Effector memory CD4-positive, alpha-beta T cell (primary cell): ENCODE measurements at places on chromosomes 3 and 15.

DNA sequence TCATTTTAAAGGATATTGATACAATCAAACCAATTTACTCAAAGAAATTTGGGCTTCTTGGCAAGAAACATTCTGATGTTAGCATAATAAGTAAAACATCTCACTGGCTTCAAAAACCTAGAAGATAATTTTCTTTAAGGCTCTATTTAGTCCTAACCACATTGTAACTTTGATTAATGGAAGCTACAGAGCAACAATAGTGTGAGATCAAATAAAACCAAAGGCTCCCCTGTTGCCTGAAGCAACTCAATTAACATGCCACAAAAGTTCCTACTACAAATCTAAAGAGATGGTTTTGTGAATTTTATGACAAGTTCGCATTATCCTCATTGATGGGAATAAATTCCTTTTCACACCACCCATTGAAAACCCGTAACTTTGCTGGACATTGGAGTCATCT lies 5.9 kb downstream of the DPH6 start:
- DNase-seq = no peak

- no peak for DNase-seq
Observed at GRCh38 chr3:18988614-18989229, 159.6 kb upstream of the KCNH8 start.

DNA sequence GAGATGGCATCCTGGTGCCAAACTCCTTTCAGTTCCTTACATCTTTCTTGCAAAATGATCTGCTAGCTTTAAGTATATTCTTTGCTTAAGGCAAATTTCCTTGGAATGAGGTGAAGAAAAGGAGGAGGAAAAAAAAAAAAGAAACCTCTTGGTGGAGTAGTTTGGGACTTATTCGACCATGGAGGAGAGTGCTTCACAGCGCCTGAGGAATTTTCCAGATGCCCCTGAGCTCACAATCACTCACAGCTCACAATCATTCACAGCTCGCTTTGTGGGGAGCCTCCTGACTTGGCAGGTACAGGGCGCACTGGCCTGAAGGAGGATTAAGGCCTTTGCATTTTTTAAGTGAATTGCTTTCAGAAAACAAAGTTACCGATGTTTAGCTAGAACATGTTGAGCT lies 53.9 kb downstream of the BOC start:
- no peak for DNase-seq

DNA sequence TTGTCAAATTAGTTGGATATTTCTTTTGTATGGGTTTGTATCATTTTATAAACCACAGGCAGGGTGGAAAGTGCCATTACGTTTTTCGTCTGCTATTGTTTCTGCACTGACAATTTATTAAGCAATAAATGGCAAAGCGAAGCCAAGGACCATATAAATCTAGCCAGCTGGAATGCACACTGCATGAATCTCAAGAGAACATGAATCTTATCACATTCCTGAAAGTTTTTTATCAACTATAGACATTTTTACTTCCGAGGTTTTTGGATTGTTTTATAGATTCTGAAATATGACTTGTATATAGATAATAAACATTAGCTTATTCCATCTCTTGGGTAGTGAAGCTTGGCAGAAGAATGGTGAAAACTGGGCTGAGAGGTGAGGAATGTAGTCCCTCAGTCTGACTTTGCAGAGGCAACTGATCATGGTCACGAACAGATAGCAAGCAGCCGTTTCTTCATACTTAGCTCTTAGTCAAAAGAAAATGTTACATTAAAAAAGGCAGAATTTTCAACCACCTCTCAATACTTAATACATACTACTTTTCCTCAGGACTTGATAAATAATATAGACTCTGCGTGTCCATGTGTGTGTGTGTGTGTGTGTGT lies 102.7 kb downstream of the OSBPL10 start:
- no peak for DNase-seq

GRCh38 chr3:13324835-13325501 lies 95.2 kb downstream of the NUP210 start:
- no peak for DNase-seq

DNA sequence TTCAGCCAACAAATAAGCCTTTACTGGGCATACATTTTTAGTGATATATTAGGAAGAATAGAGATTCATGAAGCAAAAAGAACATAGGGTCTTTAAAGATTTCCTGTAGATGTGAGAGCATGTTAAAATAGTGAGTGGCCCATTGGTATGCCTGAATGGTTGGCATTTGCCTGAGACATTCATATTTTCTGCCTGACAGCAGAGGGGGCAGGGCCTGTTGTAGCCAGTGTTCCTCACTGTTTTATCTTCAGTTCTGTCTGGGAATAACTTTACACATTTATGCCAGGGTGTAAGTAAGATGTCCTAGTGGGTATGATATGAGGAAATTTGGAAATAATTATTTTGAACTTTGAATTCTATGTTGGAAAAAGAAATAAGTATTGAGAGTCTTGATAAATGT lies 704.7 kb upstream of the ARPP21 start:
- no peak for DNase-seq

DNA sequence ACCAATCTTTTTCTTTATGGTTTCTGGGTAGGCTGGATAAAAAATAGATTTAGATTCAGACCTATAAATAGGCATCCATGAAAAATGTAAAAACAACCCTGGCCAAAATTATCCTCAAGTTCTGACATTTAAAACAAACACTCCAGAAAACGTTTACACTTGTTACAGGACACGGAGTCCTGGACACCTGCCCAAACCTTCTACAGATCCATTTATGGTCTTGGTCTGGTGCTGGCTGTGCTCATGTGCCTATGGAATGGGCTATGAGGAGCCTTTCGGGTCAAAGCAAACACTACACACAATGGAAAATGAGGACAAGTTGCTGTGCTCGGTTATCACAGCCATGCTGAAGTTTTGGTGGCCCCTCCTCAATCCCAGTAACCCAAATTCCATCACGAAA lies 108.1 kb downstream of the PDZRN3 start:
- no peak for DNase-seq

DNA sequence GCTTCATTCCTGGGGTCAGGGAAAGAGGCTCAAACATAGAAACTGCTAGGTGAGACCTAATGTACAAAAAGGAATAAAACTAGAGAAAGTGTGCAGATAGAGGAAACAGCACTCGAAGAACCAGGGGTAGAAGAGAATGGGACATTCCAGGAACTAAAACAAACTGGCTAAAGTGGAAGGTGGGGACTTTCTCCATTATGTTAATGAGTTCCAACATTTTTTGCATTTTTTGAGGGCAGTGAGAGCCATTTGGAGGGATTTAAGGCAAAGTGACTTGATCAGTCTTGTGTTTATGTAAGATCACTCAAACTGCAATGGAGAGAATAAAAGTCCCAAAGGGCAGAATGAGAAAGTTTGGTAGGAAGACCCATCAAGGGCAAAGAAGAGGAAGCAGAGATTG lies 20.6 kb upstream of the SLC4A7 start:
- no peak for DNase-seq

GRCh38 chr15:94234300-94234699 lies 2.9 kb downstream of the MCTP2 start:
- no peak for DNase-seq

DNA sequence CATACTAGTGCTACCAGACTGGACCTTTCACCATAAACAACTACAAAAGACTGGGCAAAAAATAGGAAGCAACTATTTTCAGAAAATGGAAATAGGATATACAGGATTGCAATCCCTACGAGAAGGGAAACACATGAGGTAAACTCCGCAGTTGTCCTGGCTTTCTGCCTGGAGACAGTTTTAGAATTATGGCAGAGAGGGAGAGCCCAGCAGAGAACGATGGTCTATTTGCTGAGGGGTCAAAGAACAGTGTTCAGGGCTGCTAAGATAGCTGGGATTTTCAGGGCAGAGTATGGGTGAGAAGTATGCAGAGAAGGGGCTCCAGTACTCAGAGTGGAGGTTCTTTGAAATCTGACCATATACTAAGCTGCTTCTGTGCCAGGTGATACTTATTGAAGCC lies 163.4 kb downstream of the CHDH start:
- DNase-seq = no peak

GRCh38 chr3:29099296-29099695 lies 181.6 kb upstream of the RBMS3 start:
- no peak for DNase-seq

- no peak for DNase-seq
Observed at GRCh38 chr15:43911235-43911781, 84.5 kb downstream of the WDR76 start.

GRCh38 chr3:193951859-193952258 lies 184.1 kb upstream of the HES1 start:
- no peak for DNase-seq

GRCh38 chr3:81013360-81013759 lies 748.1 kb downstream of the GBE1 start:
- no peak for DNase-seq

DNA sequence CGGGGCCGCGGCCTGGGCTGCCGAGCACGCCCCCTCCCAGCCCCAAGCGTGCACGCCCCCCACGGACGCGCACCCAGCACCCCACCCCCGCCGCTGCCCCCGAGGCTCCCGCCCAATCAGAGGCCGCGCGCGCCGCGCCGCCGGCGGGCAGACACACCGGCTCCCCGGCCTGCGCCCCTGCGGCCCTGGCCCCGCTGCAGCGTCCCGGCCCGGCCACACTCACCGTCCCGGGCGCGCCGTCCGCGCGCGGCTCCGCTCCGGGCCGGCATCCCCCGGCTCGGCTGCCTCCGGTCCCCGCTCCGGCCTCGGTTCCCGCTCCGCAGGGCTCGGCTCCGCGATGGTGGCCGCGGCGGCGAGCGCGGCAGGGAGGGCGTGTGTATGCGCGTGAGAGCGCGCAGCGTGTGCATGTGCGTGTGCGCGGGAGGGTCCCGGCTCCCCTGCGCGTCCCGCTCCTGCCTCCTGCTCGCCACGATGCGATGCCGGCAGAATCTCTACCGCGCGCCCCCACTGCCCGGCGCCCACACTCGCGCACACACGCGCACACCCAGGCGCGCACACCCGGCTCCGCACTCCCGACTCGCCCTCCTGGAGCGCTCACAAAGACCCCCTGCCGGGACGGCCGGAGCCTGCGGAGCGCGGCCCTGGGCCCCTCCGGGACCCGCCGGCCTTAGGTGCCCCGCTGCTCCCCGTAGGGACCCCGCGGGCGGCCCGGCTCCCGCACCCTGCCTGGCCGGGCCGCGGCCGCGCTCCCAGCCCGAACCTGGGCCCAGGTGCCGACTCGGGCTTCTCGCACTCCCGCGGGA lies 186.5 kb upstream of the LINGO1 start:
- DNase-seq = no peak

DNA sequence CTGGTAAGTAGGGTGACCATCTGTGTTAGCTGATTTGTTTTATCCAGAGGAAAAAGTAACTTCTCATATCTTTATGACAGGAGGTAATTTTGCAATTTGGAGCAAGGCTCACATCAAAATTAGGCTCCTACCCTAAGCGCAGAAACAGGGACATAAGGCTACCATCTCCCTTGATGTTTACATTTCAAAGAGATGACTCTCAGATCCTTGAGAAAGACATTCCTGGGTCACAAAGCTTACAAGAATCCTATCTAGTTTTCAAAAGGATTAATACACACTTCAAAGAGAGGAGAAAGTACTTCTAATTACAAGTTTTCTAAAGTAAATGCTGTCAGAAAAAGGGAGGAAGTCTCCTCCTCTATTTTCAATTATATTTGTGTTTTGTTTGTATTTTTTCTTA lies 7.0 kb downstream of the ZPLD1 start:
- no peak for DNase-seq
